Fibroblast of skin of scalp (primary cell): ENCODE measurements at places on chromosomes 12 and 14.

DNA sequence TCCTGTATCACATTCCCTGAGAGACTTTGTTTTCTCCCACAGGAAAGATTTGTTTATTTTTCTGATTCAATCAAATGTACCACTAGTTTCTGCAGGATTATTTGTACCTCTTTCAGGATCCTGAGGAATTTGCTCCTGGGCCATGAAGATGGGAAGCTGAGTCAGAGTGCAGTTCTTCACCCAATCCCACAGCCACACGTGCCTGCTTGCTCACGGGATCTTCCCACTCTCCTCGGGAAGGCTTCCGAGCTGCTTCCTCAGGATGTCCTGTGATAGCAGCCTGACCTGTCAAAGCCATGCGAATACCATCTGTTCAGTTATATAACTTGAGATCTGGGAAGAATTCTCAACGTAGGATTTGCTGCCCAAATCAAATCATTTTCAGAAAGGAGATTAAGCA, 41.8 kb upstream of the HIF1A start:
- peak; percentile 53 for DNase-seq

DNA sequence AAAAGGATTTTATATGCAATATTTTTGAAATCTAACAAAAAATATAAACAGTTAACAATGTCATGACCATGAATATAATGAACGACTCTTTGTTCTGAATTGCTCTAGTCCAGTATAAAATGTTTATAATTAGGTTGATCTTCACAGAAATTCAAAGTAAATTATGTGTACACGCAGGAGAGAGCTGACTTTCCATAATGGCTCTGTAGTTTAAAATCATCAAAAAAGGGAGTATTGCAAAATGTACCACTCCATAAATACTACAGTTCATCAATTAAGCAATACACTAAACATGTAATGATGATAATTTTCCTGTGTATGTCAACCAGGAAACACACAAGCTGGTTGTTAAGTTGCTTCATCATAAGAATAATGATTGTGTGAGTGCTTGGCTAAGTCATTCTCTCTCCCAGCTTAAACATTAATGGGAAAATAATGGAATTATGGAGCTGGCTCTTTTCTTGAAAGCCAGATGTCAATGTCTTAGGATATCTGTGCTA, 189.5 kb upstream of the PLEKHG7 start:
- DNase-seq: no peak

GRCh38 chr12:87756111-87756510, 273.1 kb downstream of the C12orf50 start:
- DNase-seq: peak; percentile 97

DNA sequence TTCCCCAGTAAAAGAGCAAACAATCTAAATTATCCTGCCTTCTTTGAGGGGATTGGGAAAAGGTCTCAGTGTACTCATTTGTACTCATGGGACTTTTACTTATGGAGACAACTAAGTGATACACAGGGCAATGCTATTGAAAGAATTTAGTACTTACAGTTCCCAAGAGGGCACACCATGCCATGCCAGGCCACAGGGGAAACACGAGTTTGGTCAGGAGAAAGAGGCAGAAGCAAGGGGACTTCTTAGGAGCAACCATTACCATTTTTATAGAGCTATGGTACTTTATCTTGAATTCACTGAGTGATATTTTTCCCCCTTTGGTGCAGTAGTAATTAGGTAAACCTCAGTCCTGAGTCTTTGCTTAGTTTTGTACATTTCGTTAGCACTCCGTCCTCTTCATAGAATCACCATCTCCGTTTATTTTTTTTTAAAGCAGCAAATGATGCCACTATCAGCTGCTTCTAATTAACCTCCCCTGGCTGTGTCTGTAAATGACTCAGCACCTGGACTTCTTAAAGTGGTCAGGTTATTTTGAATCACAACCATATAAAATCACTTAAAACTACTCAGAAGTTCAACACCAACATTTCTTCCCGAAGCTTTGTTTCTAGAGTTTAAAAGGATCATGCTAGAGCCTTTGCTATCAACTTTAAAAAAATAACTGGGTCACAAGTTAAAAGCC, 5.9 kb upstream of the WASHC3 start:
- DNase-seq: peak; percentile 45

DNA sequence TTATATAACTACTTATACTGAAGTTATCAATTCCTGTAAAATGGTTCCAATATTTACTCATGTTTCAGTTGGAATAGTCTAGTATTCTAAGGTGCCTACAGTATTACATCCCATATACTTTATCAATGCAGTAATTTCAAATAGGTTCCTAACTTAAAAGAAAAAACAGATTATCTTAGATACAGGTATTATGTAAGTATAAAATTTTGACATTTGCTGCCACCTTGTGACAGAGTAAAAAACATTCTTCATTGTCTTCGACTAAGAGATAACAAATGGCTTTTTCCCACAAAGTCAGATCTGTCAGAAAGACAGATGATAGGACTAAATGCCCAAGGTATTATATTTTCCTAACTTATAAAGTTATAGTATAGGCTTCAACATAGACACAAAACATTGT, 78.7 kb downstream of the TXNDC16 start:
- DNase-seq: peak; percentile 53

- no peak for DNase-seq
These were observed 86.3 kb upstream of the NID2 start for GRCh38 chr14:52154992-52155650.

GRCh38 chr12:30213166-30213565, 429.4 kb upstream of the TMTC1 start:
- no peak for DNase-seq

DNA sequence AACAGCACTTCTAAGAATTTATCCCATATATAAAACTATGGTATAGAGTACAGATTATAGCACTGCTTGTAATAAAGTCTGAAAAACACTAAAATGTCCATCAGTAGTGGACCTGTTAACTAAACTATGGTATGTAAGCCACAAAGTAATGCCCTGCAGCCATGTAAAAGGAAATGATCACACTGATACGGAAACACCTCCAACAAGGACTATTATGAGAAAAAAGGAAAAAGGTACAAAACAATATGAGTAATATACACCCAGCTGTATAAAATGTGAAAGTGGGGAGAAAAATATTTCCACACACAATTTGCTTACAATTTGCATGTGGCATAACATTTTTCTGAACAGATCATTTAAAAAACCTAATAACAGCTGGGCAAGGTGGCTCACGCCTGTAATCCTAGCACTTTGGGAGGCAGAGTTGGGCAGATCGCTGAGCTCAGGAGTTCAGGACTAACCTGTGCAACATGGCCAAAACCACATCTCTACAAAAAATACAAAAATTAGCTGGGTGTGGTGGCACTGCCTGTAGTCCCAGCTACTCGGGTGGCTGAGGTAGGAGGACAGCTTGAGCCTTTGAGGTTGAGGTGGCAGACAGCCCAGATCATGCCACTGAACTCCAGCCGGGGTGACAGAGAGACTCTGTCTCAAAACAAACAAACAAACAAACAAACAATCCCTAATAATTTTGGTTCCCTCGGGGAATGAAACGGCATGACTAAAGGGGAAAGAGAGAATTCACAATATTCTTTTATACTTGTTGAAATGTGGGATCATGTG, 250.5 kb downstream of the MED13L start:
- DNase-seq: no peak

DNA sequence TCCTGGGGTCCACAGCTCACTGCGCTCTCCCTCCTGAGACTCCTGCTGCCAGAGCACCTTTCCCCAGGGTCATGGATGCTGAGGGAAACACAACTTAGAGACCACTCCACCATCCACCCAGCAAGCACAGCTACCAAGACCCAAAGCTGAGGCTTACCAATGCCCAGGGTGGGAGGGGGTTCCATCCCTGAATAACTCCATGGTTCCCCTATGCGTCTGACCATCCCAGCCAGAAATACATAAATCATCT, 36.3 kb downstream of the DAD1 start:
- DNase-seq: no peak

GRCh38 chr12:21769307-21769706, 5.2 kb downstream of the KCNJ8 start:
- no peak for DNase-seq

GRCh38 chr14:66649498-66649897, 141.6 kb downstream of the GPHN start:
- no peak for DNase-seq

DNA sequence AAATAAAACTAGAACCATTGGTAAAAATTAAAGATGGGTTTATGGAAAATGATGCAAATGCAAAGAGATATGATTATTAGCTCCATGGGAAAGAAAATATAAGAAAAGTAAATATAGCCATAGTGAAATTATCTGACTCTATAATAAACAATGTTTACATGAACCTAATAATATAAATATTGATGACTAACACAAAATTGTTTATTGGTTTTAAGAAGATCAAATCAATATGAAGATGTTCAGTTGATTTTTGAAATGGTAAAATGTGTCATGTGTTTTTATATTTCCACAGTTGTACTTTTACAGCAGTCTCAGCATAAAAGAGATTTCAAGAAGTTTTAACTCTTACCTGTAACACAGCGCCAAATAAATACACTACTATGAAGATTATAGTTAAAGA, 114.0 kb downstream of the SLC41A2 start:
- no peak for DNase-seq

GRCh38 chr14:40213701-40214100, 781.5 kb upstream of the FBXO33 start:
- DNase-seq: no peak

GRCh38 chr12:39875721-39876120, 230.2 kb downstream of the SLC2A13 start:
- DNase-seq: no peak

GRCh38 chr12:97595936-97596335, 133.3 kb downstream of the RMST start:
- no peak for DNase-seq

GRCh38 chr14:65351493-65352194, 60.9 kb upstream of the FUT8 start:
- no peak for DNase-seq

DNA sequence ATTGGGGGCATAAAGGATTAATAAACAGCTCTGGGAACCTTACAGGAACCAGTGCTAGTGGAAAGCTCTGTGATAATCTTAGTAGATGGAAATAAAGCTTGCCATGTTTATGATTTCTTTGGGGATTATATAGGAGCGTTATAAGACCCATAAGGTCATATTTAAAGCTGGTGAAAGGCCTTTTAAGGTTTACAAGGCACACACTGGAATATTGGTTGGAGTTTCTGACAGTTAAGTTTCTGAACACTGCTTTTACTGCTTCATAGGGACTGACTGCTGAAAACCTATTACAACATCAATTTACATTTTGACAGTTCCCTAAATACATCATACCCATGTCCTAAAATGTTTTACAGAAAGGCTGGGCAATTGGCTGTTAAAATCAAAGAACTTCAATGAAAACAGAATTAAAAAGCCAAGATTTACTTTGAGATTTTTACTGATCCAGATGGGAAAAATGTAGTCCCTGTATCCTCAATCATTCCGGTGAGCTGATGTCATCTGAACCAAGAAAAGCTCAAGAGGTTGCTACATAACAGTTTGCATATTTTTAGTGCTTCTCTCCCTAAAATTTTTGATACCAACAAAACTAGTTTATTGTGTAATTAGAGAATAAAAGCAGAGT, 153.7 kb upstream of the IGF1 start:
- DNase-seq: peak; percentile 92

GRCh38 chr14:76422662-76423061, 46.7 kb downstream of the ESRRB start:
- no peak for DNase-seq

- DNase-seq: peak; percentile 50
These were observed 183.6 kb upstream of the G2E3 start for GRCh38 chr14:30375296-30375892.

- DNase-seq: no peak
These were observed 64.3 kb upstream of the DIO3 start for GRCh38 chr14:101496776-101497683.

- DNase-seq: no peak
These were observed 23.0 kb upstream of the NR2C1 start for GRCh38 chr12:95096378-95096777.

- DNase-seq: peak; percentile 41
These were observed 58.7 kb downstream of the TUNAR start for GRCh38 chr14:95935228-95935822.

- no peak for DNase-seq
These were observed 141.3 kb downstream of the ERC1 start for GRCh38 chr12:1132311-1132710.

GRCh38 chr14:94761348-94761996, 8.4 kb downstream of the GSC start:
- no peak for DNase-seq

DNA sequence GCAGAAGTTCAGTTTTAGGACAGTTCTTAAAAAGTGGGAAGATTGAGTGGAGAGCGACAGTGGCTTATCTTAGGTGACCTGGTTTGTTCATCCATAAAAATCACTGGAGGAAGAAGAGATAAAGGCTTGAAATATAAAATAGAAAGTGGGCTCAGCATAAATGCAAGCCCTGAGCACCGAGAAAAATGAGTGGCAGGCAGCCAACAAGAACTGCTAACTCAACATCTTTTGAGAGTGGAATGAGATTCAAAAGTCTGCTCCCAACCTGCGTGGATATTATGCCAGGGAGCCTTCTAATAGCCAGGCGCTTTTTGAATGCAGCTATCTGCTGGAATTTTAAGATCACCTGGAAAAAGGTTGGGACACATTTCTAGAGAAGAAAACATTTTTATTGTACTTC, 666.5 kb downstream of the FLRT2 start:
- no peak for DNase-seq

DNA sequence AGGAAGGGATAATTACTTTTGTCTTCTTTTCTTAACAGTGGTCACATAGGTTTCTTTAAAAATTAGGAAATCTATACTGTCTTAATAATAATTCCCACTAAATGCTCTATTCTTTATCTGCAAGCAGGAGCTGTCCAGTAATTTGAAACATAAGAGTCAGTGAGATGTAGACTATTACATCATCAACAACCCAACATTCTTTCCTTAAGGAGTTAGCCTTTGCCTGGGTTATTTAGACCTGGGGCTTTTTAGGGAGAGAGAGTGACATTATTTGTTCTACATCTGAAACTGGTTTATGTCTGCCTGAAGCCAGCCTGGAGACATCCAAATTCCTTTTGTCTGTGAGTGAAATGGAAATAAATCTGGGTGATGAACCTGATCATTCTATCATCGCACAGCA, 294.4 kb downstream of the TMTC2 start:
- DNase-seq: peak; percentile 6
